Diencephalon (tissue), 1 donor: ENCODE measurements at places on chromosomes 6 and 20. TPM values are rescaled to one million over a fixed set of nuclear protein-coding genes. Genes with fewer than 3 reads are reported as not detected.

Gene CFAP206
- total RNA-seq = 14.8 TPM

Gene KCNQ5
- 5.5 TPM for total RNA-seq

Gene CDKN1A
- total RNA-seq = 5.3 TPM

Gene PI16
- 1.2 TPM for total RNA-seq

Gene AIF1
- 22.6 TPM for total RNA-seq

Gene LGSN
- under 0.01 TPM for total RNA-seq

Gene SCRT2
- total RNA-seq = 0.92 TPM

Gene BHLHE23
- not detected for total RNA-seq

Gene RIPOR2
- 33.4 TPM for total RNA-seq

Gene JPH2
- total RNA-seq = 0.46 TPM

Gene MRAP2
- 30.4 TPM for total RNA-seq

Gene MANEA
- 28.1 TPM for total RNA-seq

Gene FABP7
- 426 TPM for total RNA-seq

Gene SNRNP48
- 16.6 TPM for total RNA-seq

Gene PTK7
- total RNA-seq = 34.8 TPM

Gene MACROD2
- 43.1 TPM for total RNA-seq

Gene GSTA2
- not detected for total RNA-seq

Gene CPXM1
- total RNA-seq = 12.0 TPM

Gene SIRT5
- total RNA-seq = 22.4 TPM

Gene SSTR4
- total RNA-seq = 2.1 TPM

Gene MLN
- total RNA-seq = not detected

Gene IPCEF1
- total RNA-seq = 13.6 TPM

Gene TRIM15
- total RNA-seq = not detected

Gene PAK5
- total RNA-seq = 33.0 TPM
